ENCODE measurements at places on chromosomes 6 and 20. TPM values are rescaled to one million over a fixed set of nuclear protein-coding genes. Genes with fewer than 3 reads are reported as not detected.

DNA sequence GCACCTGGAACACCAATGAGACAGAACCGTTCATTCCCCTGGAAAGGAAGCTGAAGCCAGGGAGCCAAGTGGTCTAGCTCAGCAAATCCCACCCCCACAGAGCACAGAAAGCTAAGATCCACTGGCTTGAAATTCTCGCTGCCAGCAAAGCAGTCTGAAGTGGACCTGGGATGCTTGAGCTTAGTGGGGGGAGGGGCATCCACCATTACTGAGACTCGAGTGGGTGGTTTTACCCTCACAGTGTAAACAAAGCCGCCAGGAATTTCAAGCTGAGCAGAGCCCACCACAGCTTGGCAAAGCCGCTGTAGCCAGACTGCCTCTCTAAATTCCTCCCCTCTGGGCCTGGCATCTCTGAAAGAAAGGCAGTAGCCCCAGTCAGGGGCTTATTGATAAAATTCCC lies 53.1 kb downstream of the KIF16B start:
- DNase-seq = no peak

- no peak for DNase-seq
Observed at GRCh38 chr6:49384904-49385303, 78.1 kb downstream of the MMUT start.

GRCh38 chr6:82906951-82907350 lies 158.7 kb downstream of the UBE3D start:
- DNase-seq = no peak

DNA sequence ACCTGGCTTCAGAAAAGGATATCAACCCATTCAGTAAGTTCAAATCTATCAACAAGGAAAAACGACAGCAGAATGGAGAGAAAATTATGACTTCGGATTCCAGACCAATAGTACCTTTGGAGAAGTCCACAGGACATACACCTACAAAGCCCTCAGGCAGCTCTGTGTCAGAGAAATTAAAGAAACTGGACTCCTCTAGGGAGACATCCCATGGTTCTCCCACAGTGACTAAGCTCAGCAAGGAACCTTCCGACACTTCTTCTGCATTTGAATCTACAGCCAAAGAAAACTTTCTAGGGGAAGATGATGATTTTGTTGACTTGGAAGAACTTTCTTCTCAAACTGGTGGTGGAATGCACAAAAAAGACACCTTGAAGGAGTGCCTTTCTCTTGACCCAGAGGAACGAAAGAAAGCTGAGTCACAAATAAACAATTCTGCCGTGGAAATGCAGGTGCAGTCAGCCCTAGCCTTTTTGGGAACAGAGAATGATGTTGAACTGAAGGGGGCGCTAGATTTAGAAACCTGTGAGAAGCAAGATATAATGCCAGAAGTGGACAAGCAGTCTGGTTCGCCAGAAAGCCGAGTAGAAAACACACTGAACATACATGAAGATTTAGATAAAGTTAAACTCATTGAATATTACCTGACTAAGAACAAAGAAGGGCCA lies 67.4 kb upstream of the HINT3 start:
- no peak for DNase-seq

- no peak for DNase-seq
Observed at GRCh38 chr6:70863343-70863742, 93.5 kb downstream of the B3GAT2 start.

DNA sequence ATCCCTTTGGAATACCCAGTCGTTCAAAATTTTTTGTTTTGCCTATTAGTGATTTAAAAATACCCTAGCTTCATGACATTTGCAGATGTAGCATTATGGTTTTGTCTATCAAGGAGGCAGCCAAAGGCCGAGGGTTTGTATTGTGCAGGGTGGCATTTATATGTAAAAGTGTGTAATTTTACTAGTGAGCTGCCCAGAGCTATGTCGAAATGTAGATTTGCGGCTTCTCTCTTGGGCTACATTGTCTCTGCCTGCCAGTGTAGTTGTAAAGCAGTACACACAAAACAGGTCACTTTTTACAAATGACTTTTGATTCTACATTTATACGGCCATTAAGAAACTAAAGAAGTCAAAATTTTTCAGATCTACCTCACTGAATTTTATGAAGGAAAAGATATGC lies 87.7 kb downstream of the TSHZ2 start:
- DNase-seq = no peak

DNA sequence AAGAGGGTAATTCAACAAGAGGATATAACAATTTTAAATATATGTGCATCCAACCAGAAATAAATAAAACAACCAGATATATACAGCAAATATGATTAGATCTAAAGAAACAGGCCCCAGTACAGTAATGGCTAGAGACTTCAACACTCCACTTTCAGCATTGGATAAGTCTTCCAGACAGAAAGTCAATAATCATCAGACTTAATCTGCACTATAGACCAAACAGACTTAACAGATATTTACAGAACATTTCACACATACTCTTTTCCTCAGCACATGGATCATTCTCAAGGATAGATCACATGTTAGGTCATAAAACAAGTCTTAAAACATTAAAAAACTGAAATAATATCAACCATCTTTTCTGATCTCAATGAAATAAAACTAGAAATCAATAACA lies 62.7 kb upstream of the MTRF1L start:
- DNase-seq = no peak

Gene SCRT2
- total RNA-seq = not detected

Gene FAM50B
- 2.8 TPM for total RNA-seq
